Uterus (tissue), 4 donors: ENCODE measurements at places on chromosomes 7 and 10.

GRCh38 chr10:26216585-26217395 is at the start of gene GAD2:
Gene GAD2, plus strand, starts transcription at chr10:26216774. Its CDS starts 36 bp downstream, at chr10:26216810.
- DNase-seq = no peak

- no peak for DNase-seq
These were observed 650.9 kb upstream of the GALNT17 start for GRCh38 chr7:70480927-70481569.

GRCh38 chr10:103720964-103721335 is 134.4 kb downstream of the SH3PXD2A start:
- DNase-seq = no peak

DNA sequence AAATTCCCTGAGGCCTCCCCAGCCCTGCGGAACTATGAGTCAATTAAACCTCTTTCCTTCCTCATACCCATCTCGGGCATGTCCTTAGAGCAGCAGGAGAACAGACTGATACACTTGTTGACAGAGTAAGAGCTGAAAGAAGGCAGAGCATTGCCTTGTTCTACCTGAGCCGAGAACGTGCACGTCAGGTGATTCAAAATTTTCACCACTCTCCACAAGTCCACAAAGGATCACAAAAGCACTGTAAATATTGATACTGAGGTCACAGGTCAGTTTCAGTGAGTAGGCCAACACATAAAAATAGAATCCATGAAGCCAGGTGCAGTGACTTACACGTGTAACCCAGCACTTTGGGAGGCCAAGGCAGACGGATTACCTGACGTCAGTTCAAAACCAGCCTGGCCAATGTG is 27.8 kb downstream of the DCLRE1C start:
- DNase-seq = no peak

GRCh38 chr10:122639801-122640200 is 59.8 kb downstream of the C10orf120 start:
- no peak for DNase-seq

DNA sequence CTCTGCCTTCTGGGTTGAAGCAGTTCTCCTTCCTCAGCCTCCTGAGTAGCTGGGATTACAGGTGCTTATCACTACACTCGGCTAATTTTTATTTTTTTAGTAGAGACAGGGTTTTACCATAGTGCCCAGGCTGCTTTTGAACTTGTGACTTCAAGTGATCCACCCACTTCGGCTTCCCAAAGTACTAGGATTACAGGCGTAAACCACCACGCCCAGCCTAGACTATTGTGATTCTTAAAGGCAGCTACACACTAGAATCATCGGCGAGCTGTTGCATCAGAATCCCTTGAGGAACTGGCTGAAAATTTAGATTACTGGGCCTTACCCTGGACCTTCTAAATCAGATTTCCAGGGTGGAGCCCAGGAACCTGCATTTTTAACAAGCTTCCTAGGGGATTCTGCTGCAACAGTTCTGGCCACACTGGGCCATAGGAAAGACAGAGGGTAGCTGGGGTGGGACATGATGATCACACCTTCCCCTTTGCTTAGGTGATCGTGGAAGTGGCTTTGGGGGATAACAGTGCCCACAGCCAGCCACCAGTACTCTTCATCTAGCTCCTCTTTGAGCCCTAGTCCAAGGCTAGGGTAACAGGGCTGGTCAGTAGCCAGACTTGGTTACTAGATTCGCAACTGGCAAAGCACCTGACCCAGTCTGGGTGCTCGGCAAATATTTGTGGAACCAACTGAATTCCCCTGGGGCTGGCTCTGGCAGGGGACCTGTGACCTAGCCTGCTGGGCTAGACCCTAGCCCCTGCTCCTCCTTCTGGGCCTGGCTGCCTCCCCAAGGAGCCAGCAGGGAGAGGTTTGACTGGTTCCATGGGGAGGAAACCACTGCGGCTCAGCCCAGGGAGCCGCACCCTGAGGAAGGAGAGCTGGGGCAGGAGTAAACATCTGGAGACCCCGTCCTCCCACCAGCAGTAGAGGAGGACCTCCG is 67.1 kb upstream of the DUSP5 start:
- DNase-seq = no peak

- DNase-seq = no peak
These were observed 42.8 kb downstream of the PPIF start for GRCh38 chr10:79390057-79390456.

- DNase-seq = no peak
These were observed 591.8 kb downstream of the SUGCT start for GRCh38 chr7:40726559-40726958.

DNA sequence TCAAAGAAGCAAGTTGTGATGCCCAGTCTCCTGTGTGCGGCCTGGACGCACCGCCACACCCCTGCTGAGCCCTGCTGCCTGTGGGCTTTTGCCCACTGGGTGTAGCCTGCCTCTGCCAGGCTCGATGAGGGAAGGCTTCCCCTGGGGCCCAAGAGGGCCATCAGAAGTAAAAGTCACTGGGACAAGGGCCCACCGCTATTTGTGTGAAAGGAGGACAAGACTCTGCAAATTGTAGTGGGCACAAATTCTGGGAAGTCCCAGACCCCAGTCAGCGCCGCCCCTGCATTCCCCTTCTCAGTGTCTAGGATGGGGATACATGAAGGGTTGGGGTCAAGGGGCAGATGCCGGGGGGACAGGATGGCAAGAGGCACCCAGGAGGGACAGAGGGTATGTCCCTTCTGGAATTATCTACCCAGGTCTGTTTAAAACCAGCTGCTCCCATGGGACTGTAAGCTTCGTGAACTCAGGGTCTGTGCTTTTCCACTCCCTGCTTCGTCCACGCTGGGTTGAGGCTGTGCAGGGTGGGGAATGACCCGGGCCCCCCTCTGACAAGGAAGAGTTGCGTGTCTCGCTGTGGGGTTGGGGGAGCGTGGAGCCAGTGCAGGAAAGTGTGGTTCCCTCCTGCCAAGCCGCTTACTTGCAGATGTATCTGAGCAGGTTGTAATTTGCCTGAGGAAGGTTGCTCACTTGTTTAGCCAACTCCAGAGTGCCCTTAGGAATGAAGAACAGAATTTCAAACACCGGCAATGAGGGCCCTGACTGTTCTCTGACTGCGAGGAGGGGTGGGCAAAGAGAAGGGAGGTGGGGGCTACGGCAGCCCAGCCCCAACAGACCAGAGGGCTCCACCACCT is 147.2 kb downstream of the MAPK8 start:
- DNase-seq = no peak

GRCh38 chr10:21369697-21370096 is 155.8 kb downstream of the SKIDA1 start:
- no peak for DNase-seq

DNA sequence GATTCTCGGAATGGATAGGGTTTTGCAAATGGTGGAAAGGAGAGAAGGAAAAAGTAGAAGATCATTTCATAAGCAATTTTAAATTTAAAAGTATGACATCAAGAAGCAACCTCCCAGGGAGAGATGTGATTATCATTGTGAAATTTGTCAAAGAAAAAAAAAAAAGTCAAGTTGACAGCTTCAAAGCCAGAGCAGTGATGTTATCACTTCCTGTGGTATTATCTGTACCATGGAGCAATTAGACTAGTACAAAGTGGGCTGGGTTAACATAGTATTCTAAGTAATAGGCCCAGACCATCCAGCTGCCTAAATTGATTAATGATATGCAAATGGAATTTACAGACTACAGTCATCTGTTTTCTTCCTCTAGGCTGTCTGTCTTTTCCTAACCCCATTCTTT is 84.0 kb upstream of the NPY start:
- no peak for DNase-seq

DNA sequence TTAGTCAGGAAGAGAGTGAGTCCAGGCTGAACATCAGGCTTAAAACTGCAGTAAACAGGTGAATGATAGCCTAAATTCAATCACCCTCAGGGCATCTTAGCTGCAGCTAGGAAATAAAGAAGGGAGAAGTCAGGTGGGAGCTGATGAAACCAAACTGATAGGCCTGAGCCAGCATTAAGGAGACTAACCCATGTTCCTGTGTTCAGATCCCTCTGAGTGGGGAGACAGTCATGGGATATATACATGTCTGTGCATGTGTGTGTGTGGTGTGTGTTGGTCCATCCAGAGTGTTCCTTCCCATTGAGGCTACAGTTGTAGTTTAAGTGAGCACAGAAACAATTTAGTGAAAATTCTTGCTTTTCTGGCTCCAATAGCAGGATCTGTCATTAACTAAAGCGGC is 480.9 kb downstream of the PHTF2 start:
- no peak for DNase-seq

DNA sequence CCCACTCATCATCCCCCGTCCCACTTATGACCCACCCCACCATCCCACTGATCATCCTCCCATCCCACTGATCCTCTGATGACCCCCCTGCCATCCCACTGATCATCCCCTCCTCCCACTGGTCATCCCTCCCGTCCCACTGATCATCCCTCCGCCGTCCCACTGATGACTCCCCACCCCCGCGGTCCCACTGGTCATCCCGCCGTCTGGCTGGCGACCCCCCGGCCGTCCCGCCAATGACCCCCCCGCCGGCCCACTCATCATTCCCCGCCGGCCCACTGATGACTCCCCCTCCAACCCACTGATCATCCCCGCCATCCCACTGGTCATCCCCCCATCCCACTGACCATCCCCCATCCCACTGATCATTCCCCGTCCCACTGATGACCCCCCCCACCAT is 161.1 kb downstream of the GRM8 start:
- no peak for DNase-seq

DNA sequence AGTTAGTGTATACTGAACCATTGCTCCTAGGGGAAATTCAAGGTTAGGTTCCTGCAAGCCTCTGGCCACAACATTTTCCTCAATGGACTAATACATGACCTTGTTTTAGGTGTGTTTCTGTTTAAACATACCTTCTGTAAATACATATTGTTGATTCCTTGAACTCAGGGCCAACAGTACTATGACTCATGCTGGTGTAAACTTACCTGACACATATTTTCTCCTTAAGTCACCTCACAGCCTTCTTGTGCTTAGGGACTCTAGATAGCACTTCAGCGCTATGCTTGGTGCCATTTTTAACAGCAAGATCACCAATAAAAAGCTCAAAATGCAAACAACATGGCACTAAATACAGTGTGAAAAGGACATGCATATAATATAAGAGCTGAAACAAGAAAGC is 176.4 kb downstream of the TAX1BP1 start:
- no peak for DNase-seq

- no peak for DNase-seq
These were observed 159.7 kb downstream of the AUTS2 start for GRCh38 chr7:69757981-69758430.

GRCh38 chr10:100894033-100894432 is 18.7 kb upstream of the SLF2 start:
- no peak for DNase-seq

- no peak for DNase-seq
These were observed 54.5 kb downstream of the WAC start for GRCh38 chr10:28587270-28587969.

GRCh38 chr10:43667761-43668386 is 19.2 kb upstream of the ZNF32 start:
- no peak for DNase-seq

DNA sequence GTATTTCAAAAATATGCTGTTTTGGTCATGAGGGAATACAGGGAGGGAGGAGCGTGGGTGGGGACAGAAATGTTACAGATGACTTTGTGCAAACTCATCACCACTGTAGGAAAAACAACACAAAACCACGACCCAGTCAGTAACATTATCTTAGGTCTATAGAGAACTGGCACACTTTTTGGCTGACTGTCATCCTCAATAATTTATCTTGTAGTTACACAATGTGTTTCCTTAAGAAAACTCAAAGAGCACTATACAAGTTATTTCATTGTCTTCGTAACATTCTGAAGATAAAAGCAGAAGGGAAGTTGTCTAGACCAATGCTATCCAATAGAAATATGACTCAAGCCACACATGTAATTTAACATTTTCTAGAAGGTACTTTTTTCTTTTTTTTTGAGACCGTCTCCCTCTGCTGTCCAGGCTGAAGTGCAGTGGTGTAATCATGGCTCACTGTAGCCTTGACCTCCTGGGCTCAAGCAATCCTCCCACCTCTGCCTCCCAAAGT is 16.9 kb upstream of the CDK14 start:
- DNase-seq = no peak

DNA sequence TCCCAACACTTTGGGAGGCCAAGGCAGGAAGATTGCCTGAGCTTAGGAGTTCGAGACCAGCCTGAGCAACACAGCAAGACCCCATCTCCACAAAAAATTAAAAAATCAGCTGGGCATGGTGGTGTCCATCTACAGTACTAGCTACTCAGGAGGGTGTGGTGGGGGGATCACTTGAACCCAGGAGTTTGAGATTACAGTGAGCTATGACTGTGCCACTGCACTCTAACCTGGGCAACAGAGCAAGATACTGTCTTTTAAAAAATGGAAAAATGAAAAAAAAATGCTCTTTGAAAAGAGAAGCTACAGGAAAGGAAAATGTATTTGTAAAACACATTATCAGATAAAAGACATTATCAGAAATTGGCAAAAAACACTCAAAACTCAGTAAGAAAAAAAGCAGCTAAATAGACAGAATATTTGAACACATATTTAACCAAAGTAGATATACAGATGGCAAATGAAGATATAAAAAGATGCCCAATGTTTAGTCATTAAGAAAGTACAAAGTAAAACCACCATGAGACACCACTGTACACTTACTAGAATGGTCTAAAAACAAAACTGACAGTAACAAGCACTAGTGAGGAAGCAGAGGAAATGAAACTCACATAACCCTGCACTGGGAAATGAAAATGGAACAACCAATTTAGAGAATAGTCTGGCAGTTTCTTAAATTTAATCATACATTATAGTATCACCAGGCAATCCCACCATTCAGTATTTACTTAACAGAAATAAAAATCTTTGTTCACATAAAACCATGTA is 40.5 kb downstream of the NRBF2 start:
- no peak for DNase-seq

DNA sequence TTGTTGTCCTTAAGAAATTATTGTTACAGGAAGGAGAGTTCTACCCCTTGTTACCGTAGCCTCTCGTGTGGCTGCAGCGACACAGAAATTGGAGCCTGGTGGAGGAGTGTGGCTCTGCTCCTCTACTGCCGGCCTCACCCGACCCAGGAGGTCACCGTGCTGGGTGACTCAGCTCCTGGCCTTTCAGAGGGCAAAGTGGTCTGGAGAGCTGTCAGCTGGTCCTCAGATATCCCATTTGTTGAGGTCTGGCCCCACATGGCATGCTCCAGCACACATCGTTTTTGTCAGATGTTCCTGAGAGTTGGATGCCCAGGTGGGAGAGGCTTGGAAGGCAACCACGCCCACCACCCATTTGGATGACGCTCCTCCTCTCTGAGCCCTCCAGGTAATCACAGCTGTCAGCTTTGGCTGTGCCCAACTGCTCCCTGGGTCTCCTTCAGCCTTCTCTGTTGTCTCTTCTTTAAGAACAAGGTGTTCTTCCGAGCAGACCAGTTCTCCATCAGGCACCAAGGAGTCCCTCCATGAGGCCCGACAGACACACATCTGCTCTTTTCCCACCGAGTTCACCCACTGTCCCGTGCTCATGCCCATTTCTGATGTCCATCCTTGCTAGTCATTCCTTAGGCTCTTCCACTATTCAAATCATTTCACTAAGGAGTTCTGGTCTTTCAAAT is 80.3 kb downstream of the RAMP3 start:
- DNase-seq = no peak

DNA sequence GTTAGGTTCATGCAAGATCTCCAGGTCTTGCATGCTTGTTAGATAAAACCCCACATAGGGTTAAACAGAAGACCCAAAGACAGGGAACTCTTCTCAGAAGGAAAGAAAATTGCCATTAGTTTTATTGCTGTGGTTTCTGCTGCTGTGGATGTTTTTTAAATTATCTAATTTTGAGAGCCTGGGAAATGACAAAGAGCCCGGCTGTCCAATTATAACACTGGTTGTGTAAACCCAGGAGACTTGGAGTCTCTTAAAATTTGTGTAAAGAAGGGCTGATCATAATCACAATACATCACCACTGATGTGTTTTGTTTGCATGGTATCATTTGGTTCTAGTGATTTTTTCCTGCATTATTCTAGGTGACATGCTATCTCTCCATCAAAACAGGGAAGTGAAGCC is 246.5 kb upstream of the MYO3A start:
- no peak for DNase-seq
